ENCODE measurements at places on chromosomes 11 and 22.

DNA sequence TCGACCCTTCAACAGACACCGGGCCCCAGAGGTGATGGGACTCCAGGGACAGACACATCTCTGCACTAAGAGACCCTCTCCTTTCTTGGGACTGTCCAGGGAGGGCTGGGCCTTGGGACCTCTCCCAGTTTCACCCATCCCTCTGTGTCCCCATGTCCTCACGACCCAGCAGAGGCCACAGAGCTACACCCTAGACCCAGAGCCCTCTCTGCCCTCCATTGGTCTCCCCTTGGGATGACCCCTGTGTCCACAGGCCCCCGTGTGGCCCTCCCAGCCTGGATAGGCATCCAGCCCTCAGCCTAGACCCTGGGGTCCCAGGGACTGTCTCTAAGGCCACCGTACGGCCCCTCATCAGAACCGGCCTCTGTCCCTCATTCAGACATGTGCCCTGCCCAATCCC lies 7.5 kb upstream of the DRICH1 start:
- no peak for DNase-seq

DNA sequence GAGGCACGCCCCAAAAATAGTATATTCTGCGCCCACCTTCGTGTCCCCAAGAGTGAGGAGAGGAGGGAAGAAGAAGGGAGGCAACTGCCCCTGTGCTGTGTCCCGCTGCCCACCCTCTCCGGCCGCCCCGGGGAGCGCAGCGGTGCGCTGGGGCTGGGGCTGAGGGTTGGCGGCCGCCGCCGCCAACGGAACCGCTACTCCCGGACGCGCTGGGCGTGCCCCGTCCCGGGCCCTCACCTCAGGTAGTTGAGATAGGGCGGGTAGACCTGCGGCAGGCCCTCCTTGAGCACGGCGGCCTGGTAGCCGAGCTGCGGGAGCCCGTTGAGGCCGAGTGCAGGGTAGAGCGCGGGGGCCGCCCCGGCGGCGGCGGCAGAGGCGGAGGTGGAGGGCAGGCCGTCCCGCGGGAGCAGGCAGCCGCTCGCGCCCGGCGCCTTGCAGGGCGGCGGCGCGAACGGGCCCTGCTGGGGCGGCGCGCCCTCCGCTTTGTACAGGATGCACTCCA lies 2.4 kb downstream of the PGR start:
- DNase-seq = no peak

- no peak for DNase-seq
Measured at GRCh38 chr11:1052133-1053011, 15.9 kb upstream of the MUC6 start.

DNA sequence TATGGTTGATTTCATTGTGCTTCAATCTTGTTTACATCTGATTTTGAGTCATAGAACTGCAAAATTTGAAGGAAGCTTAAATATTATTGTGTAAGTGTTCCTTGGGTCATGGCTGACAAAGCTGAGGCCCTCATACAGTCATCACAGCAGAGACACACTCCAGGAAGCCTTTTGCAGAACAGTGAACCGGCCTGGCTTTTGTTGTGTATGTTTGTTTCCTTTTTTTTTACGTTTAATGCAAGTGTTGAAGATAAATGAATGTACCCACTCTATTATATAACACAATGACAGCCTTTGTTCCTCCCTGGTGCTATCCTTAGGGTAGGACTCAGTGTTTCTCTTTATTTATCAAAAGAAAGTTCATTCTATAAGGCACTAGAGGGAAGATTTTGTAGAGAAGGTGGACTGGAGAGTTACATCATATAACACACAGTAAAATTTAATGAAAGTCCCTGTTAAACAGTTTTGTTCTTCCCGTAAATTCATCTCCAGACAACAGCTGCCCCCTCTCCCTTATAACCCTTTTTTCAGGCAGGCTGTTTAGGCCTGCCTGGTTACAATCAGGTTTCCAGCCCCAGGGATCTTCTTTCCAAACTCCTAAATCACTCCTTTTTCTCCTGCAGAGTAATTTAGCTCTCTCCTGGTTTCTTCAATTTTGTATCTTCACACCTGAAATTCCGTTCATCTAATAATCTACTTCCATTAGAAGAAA lies 34.3 kb upstream of the CSTF3 start:
- no peak for DNase-seq

DNA sequence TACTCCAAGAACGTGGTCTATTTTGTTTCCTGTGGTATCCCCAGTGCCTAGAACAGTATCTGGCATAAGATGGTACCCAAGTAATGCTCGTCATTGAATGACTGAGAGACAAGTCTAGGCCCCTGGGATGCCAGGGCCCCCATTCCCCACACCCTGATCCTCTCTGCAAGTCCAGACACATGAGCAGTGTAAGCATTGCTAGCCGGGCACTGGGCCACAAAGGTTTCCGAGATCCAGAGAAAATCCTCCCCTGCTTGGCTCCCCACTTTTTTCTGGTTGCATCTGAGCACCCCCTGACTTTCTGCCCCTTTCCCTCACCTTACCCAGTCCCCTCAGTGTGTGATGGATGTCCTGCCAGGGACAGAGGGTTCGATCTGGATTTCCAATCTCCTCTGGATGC lies 160.1 kb upstream of the NECTIN1 start:
- DNase-seq = no peak

- DNase-seq = no peak
Measured at GRCh38 chr11:10935015-10935559, 77.2 kb upstream of the ZBED5 start.

- DNase-seq = peak; percentile 70
Measured at GRCh38 chr11:133981156-133981555, 24.4 kb upstream of the IGSF9B start.

GRCh38 chr22:37166675-37167066 lies 17.0 kb upstream of the IL2RB start:
- DNase-seq = peak; percentile 89

DNA sequence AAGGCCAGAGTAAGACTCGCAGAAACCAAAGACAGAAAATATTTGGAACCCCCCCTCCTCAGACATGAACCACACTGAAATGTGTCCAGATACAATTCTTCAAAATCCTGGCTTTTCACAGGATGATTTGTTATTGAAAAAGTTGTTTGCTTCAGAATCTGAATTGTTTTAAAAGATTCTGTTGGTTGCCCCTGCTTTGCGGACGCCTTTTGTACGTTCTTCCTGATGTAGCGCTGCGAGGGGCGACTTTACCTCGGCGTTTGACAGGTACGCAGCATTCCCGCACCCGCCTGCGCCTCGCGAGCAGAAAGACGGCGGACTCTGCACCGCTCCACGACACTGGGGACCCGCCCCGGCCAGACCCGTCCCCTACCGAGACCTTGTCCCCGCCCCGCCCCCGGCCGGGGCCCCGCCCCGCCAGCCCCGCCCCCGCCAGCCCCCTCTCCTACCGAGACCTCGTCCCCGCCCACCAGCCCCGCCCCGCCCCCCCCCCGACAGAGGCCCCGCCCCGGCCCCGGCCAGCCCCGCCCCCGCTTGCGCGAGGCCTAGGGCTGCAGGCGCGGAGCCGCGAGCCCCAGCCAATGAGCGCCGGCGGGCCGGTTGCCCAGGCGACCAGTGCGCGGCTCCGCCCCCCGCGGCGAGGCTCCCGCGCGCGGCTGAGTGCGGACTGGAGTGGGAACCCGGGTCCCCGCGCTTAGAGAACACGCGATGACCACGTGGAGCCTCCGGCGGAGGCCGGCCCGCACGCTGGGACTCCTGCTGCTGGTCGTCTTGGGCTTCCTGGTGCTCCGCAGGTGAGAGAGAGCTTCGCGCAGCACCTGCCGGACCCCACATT lies at the start of gene GLB1L2:
TSS of gene GLB1L2 (plus strand) at position 635 of the 835 bp plus-strand sequence. CDS start at position 709, 74 bp downstream.
- DNase-seq = no peak

GRCh38 chr11:92357344-92357743 lies 132.7 kb downstream of the FAT3 start:
- no peak for DNase-seq

- DNase-seq = peak; percentile 23
Measured at GRCh38 chr22:49690454-49690853, 137.2 kb downstream of the BRD1 start.

GRCh38 chr11:67113231-67113721 lies 5.8 kb upstream of the KDM2A start:
- DNase-seq = no peak

GRCh38 chr22:21937041-21937820 lies 15.4 kb downstream of the PPM1F start:
- peak; percentile 75 for DNase-seq

GRCh38 chr11:15944460-15944859 lies 411.9 kb downstream of the SOX6 start:
- no peak for DNase-seq

DNA sequence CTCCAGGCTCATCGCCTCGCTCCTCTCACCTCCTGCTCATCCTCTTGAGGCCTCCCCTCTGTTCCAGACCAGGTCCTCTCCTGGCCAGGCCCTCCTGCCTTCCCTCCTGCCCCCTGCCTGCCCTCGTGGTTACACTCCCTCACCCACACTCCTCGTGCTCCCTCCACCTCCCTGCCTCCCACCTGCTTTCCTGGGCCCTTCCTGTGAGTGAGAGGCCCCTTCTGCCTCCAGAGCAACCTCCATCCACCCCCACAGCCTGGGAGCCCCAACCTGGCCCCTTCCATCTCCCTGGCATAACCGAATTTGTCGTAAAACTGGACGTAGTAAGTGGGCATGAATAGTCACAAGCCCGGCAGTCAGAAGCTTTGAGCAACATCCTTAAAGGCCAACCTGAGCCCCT lies 4.5 kb downstream of the APOBEC3G start:
- DNase-seq = no peak

DNA sequence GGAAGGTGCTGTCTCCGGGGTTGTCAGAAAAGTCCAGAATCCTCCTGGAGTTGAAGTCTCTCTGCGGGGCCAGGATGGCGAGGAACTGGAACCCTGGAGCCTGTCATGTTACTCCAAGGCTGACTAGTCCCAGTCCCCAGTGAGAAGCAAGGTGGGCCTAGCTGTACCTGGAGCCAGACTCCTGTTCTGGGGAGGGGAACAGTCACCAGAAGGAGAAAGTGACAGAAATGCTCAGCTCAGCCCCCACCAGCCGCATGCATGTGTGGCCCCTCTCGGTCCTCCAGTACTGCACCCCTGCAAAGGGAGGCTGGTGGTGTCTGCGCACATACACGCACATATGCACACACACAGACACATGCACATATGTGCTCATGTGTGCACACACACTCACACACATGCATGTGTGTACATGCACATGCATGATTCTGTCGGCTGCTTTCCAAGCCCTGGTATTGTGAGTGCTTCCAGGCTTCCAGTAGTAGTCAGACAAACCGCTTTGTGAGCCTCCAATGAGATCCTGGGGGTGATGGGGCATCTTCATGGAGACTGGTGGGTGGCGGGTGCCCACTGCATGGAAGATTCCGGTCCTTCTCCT lies 54.3 kb downstream of the RTL6 start:
- DNase-seq = no peak

DNA sequence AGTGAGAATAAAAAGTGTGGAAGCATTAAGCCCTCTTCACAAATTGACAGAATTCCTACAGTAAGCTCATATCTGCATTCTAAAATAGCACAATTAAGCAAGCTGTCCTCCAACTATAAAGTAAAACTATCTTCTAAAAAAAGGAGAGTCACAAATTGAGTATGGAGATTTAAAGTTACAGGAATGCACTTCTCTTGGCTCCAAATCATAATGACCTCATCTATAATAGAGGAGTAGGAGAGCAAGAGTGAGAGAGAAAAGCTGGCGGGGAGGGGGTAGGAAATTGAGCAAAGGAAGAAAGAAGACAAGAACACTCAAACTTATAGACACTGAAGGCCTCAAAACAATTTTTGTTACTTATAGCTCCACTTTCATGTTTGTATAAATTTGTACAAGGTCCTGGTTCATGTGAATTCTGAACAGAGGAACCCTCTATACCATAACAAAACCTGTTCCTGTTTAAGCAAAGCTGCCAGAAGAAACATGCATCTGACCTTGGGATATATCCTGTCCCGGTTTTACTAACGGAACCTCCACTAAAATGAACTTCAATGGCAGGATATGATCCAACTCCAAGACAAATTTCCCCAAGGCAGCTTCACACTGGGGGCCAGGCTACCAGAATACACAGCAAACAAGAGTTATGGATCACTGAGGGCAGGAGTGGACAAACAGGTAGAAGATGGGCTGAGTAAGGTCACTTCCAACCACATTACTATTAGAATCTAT lies 37.2 kb downstream of the SLC35F2 start:
- no peak for DNase-seq

DNA sequence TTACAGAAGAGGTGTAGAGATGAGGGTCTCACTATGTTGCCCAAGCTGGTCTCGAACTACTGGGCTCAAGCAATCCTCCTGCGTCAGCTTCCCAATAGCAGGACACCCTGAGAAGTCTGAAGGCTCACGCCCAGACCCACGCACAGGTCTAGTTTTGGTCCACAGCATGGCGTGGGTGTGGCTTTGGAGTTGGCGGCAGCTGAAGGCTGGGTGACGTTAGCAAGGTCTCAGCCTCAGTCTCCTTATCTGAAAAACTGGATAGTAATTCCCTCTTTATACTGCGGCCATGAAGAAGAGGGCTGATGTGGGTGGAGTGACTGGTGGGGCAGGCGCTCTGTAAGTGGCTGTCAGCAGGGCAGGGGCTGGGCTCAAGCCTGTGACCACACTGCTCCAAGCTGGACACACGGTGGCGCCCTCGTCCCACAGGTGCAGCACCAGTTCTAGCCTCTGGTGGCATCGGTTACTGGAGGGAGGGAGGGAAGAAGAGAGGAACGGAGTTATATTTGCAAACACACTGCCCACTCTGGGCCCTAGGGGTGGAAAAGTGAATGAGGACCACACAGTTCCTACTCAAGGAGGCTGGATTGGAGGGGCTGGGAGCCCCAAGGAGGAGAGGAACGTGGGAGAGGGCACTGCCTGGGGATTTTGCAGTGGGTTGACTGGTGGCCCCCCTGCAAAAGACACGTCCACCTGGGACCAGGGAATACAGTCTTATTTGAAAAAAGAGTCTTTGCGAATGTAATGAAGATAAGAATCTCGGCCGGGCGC lies 19.6 kb upstream of the CARD10 start:
- DNase-seq = peak; percentile 95
